Epithelial cell of proximal tubule (primary cell): ENCODE measurements at places on chromosomes 11 and 22. TPM values are rescaled to one million over a fixed set of nuclear protein-coding genes. Genes with fewer than 3 reads are reported as not detected.

The NPAS4 gene
- not detected in 2 replicates for total RNA-seq

The CATSPER1 gene
- total RNA-seq = 1.4 and 4.7 TPM in 2 replicates

The USP2 gene
- 0.63 and 1.1 TPM in 2 replicates for total RNA-seq

The GDPD4 gene
- total RNA-seq = not detected in 2 replicates

The C22orf31 gene
- total RNA-seq = not detected in 2 replicates

The CSNK2A3 gene
- 0.35 and 1.0 TPM in 2 replicates for total RNA-seq

The OR8B4 gene
- not detected in 2 replicates for total RNA-seq

- no peak for DNase-seq
Measured at GRCh38 chr11:107587306-107587979, 3.5 kb upstream of the ELMOD1 start.

DNA sequence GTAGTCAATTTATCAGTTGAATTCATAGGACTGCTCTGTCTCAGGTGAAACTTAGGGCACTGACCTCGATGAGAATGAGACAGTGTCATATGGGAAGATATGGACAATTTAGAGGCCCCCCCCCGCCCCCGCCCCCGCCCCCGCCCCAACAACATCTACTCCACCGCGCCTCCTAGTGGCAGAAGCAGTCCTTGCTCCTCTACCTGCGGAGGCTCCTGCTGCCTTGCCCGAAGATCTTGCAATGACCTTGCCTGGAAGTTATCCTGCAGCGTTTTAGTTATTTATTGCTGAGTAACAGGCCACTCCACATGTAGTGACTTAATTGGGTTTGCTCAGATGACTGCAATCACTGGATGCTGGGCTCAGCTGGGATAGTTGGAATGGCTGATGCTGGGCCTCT lies 15.2 kb downstream of the SERPINH1 start:
- DNase-seq = no peak

- no peak for DNase-seq
Measured at GRCh38 chr11:33900159-33900840, 8.4 kb upstream of the LMO2 start.

DNA sequence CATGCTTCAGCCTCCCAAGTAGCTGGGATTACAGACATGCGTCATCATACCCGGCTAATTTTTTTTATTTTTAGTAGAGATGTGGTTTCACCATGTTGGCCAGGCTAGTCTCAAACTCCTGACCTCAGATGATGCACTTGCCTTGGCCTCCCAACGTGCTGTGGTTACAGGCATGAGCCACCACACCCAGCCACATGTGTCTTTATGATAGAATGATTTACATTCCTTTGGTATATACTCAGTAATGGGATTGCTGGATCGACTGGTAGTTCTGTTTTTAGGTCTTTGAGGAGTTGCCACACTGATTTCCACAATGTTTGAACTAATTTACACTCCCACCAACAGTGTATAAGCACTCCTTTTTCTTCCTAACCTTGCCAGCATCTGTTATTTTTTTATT lies 276.2 kb downstream of the METTL15 start:
- DNase-seq = no peak

GRCh38 chr22:39230261-39231196 lies 14.3 kb downstream of the PDGFB start:
- DNase-seq = no peak

- DNase-seq = no peak
Measured at GRCh38 chr11:58945663-58946062, 6.4 kb downstream of the GLYATL1 start.

DNA sequence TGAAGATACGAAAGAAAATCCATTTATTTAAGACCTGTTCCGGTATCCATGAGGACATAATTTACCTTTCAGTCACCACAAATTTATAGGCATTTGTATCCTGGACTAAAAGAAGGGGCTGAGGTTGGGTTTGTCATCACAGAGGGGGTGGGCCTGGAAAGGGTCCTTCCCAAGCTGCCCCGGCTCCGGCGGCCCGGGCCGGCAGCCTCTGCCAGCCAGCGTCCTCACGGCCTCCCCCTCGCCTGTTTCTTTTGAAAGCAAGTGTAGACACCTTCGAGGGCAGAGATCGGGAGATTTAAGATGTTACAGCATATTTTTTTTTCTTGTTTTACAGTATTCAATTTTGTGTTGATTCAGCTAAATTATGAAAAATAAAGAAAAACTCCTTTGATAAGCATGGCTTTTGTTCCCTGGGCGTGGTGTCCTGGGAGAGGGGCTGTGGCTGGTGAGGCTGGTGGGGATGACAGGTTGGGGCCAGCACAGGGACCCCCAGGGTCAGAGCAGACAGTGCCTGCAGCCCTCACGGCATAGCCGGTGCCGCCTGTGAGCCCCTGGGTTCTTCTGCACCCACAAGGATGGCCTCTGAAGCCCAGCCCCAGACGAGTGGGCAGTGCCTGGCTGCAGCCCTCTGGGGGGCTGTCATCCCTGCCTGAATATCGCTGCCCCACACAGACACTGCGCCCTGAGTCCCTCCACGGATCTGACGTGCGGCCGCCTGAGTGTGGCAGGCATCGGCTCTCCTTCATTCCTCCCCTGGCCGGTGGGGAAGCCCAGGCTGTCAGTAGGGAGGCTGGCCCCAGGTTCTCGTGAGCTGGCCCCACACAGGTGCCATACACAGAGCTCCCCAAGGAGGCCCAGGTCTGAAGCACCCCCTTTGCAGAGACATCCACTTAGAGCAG lies 1075.9 kb downstream of the BRD1 start:
- no peak for DNase-seq

DNA sequence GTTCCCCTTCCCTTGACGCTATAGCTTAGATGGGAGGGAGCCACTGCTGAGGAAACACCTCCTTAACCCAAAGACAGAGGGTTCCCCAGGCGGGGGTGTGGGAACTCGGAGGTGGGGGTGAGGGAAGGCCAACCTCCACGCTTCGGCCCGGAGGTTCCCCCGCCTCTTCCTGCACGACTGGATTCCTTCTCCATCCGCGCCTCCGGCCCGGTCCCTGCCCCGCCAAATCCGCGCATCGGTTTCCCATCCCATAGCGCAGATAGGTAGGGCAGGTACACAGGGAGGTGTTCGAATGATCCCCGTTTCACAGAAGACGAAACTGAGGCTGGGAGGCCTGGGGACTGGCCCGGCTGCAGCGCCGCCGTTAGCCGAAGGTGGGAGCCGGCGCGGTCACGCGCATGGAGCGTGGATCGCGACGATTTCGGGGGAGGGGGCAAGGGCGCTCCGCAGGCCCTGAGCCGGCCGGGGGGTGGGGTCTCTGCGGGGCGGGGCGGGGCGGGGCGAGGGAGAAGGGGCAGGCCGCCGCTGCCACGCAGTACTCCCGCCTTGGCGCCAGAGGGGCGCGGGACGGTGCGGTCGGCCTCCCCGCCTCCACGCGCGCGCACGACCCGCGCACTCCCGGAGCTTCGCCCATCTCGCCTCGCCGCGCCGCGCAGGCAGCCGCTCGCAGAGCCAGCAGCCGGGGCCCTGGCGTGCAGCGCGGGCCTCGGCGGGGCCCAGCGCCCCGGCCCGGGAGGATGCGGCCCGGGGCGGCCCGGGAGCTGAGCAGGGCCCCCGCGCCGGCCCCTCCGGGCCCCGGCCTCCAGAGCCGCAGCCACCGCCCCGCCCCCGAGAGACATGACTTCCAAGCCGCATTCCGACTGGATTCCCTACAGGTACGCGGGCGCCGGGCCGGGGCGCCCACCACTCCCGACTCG lies at the start of gene TUB:
Gene TUB, plus strand, starts transcription at position 538 of the 917 bp plus-strand sequence. Its CDS starts 300 bp downstream, at position 838.
- DNase-seq = no peak

GRCh38 chr11:111512296-111513239 lies at the start of gene BTG4:
BTG4 (minus strand) TSS chr11:111512386; CDS start chr11:111498776, 13,610 bp downstream.
- DNase-seq = no peak

DNA sequence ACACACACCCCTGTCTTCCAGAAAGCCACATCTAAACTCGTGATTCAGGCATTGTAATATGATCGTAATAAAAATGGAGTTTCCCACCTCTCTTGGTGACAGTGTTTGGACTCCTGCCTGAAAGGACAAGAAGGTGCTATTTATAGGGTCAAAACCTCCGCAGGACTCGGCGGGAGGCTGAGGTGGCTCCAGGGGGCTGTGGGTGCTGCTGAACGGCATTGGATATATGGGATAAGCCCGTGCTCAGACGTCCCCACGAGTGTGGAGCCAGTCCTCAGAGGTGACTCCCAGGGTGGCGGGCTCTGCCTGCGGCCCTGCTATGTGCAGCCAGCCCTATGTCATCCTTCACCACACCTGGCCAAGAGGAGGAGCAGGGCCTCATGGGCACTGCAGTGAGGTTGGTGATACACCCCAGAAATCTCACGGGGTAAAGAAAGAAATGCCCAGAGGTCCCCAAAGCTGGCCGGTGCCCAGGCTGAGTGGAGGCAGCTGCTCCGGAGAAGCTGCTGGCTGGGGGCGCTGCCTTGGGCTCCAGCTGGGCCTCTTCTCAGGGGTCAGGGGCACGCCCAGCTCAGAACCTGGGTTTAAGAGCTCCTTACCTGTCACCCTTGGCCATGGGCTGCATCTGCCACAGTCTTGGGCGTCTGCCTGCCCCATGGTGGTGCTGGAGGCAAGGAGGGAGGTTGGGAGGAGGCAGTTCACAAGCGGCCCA lies 5.1 kb upstream of the OSBPL5 start:
- DNase-seq = no peak

GRCh38 chr11:33178443-33179180 lies 17.3 kb upstream of the CSTF3 start:
- no peak for DNase-seq

DNA sequence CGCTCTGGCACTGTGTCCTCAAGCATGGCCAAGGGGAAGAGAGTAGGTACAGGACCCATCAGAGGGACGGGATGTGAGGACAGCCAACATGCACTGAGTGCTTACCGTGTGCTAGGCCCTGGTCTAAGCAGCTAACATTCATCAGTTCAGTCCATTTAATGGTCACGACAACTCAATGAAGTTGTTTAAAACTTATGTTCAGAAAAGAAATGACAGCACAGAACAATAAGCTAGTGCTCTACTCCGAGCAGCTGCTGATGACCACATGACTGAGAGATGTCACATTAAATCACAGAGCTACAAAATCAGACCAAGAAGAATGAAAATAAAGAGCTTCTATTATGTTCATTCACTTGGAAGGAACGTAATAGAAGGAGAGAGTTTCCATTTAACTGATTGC lies 26.3 kb downstream of the PRDM10 start:
- no peak for DNase-seq
